HT1080 (cell line): ENCODE measurements at places on chromosomes 1 and 21. TPM values are rescaled to one million over a fixed set of nuclear protein-coding genes. Genes with fewer than 3 reads are reported as not detected.

GPR25 gene
- total RNA-seq: not detected in 2 replicates

TMEM9 gene
- total RNA-seq: 61.7 and 76.5 TPM in 2 replicates

UBL4B gene
- total RNA-seq: not detected in 2 replicates

SLC9C2 gene
- not detected in 2 replicates for total RNA-seq

LHX8 gene
- not detected in 2 replicates for total RNA-seq

CD2 gene
- not detected in 2 replicates for total RNA-seq

C8B gene
- not detected in 2 replicates for total RNA-seq

GBP5 gene
- 0.13 and 0.18 TPM in 2 replicates for total RNA-seq

IL20 gene
- total RNA-seq: not detected in 2 replicates

APOBEC4 gene
- total RNA-seq: not detected in 2 replicates

E2F2 gene
- total RNA-seq: 4.3 and 5.6 TPM in 2 replicates

DCDC2B gene
- total RNA-seq: not detected in 2 replicates

HES2 gene
- total RNA-seq: 0.08 and 0.13 TPM in 2 replicates

FCRL5 gene
- total RNA-seq: not detected in 2 replicates

TMEM200B gene
- 0.07 and 0.56 TPM in 2 replicates for total RNA-seq

HMCN1 gene
- 0.07 and 0.21 TPM in 2 replicates for total RNA-seq

CD164L2 gene
- total RNA-seq: not detected in 2 replicates

GJA9 gene
- total RNA-seq: not detected in 2 replicates

MAP1LC3C gene
- 0.10 TPM in 1 of 2 replicates, not detected in the other for total RNA-seq

WLS gene
- total RNA-seq: 40.5 and 61.4 TPM in 2 replicates

CR1L gene
- total RNA-seq: not detected in 2 replicates

NUAK2 gene
- 1.8 and 2.2 TPM in 2 replicates for total RNA-seq

SPATA45 gene
- total RNA-seq: not detected in 2 replicates

PLA2G2C gene
- not detected in 2 replicates for total RNA-seq

SLC1A7 gene
- total RNA-seq: not detected in 2 replicates

TRIM63 gene
- not detected in 2 replicates for total RNA-seq

SPRR1B gene
- not detected in 2 replicates for total RNA-seq

GABPA gene
- 19.6 and 19.7 TPM in 2 replicates for total RNA-seq

FAM3B gene
- total RNA-seq: 0.10 TPM in 1 of 2 replicates, not detected in the other

A3GALT2 gene
- total RNA-seq: not detected in 2 replicates

CCDC181 gene
- 1.1 and 1.5 TPM in 2 replicates for total RNA-seq

IFFO2 gene
- total RNA-seq: 20.1 and 34.6 TPM in 2 replicates

BTG3 gene
- total RNA-seq: 30.0 and 32.3 TPM in 2 replicates

RYR2 gene
- total RNA-seq: 0.40 and 0.57 TPM in 2 replicates

USP33 gene
- total RNA-seq: 48.7 and 49.7 TPM in 2 replicates

OR2L2 gene
- total RNA-seq: not detected in 2 replicates

HUNK gene
- total RNA-seq: not detected in 2 replicates

AMY1C gene
- not detected in 2 replicates for total RNA-seq

HFM1 gene
- total RNA-seq: 0.05 and 0.20 TPM in 2 replicates

TOR3A gene
- 48.2 and 94.6 TPM in 2 replicates for total RNA-seq

SOX13 gene
- 7.4 and 7.9 TPM in 2 replicates for total RNA-seq

SHE gene
- total RNA-seq: not detected in 2 replicates

CD247 gene
- 0.18 TPM in 1 of 2 replicates, not detected in the other for total RNA-seq
